Left ventricle myocardium inferior (tissue), 1 donor: ENCODE measurements at places on chromosomes 16 and 17. TPM values are rescaled to one million over a fixed set of nuclear protein-coding genes. Genes with fewer than 3 reads are reported as not detected.

GRCh38 chr16:28524681-28525171 lies 14.0 kb downstream of the NUPR1 start:
- no peak for DNase-seq
- H3K4me1 ChIP-seq: peaks cover 11% of the 10 kb centered on the region
- H3K27ac ChIP-seq: no peak overlapping the region
- H3K27me3 ChIP-seq: no peaks in the 10 kb centered on the region

- H3K4me1 ChIP-seq: peaks cover 67% of the 10 kb centered on the region
- peak overlapping the region; percentile 83 for H3K27ac ChIP-seq
- H3K27me3 ChIP-seq: no peaks in the 10 kb centered on the region
Observed at GRCh38 chr17:43399839-43400328, 1.1 kb downstream of the ARL4D start.

ENO3 gene
- total RNA-seq: 827 TPM

DNA sequence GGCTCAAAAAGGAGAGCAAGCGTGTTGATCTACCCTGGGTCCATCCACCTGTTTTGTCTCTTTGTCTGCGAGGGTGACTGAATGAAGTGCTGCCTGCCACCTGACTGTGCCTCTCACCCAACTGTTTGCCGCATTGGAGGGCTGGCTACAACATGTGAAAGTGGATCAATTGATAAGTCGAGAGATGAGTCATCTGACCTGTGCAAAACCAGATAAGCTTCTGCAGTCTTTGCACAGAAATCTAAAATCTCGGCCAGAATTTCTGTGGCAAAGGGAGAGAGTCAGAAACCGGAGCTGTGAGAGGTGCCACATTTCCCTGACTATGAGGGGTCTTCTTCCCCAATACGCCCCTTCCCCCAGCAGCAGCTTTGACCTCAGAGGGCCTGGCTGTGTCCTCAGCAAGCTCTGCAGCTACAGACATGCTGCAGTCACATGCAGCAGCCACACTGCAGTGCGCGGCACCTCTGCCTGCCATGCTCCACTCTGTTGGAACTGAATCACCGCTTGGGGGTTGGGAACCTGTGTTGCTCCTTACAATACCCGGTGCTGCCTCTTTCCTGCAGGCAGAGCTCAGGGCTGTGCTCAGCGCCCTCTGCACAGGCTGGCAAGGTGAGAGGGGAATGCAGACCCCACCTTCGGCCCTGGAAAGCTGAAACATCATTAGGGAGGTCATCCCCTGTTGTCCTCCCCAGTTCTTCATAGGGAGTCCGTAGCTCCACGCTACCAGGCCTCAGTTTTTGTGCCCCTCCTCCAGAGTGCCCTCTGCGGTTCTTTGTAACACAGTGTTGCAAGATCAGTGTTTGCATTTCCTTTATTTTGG lies 16.2 kb upstream of the HAS3 start:
- peak overlapping the region; percentile 22 for H3K27ac ChIP-seq
- DNase-seq: no peak
- peaks cover 4% of the 10 kb centered on the region for H3K27me3 ChIP-seq
- no peak overlapping the region for H3K4me3 ChIP-seq

MYCBPAP gene
- 0.82 TPM for total RNA-seq

- H3K36me3 ChIP-seq: no peaks in the 10 kb centered on the region
- H3K4me1 ChIP-seq: peaks cover 6% of the 10 kb centered on the region
- no peak overlapping the region for H3K27ac ChIP-seq
- H3K27me3 ChIP-seq: peaks cover 7% of the 10 kb centered on the region
Observed at GRCh38 chr16:67975321-67976105, 4.8 kb downstream of the DPEP3 start.

DNA sequence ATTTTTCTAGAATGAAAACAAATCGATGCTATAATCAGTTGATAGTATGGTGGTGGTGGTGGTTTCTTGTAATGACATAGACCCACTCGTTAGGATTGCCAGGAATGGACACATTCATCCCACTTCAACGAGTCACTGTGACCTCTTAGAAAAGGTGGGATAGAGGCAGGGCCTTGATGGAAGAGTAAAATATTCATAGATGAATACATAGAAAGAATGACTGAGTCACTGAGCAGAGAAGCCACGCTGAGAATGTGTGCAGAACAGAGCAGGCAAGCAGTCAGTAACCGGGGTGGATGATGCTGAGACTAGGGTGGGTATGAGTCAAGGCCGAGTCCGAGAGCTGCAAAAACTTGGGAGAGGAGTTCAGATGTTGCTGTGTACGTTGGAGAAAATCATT lies 129.9 kb downstream of the PITPNC1 start:
- no peaks in the 10 kb centered on the region for H3K36me3 ChIP-seq
- DNase-seq: no peak
- H3K4me1 ChIP-seq: peaks cover 25% of the 10 kb centered on the region
- no peak overlapping the region for H3K4me3 ChIP-seq
- H3K27me3 ChIP-seq: no peaks in the 10 kb centered on the region
- H3K27ac ChIP-seq: no peak overlapping the region

DNA sequence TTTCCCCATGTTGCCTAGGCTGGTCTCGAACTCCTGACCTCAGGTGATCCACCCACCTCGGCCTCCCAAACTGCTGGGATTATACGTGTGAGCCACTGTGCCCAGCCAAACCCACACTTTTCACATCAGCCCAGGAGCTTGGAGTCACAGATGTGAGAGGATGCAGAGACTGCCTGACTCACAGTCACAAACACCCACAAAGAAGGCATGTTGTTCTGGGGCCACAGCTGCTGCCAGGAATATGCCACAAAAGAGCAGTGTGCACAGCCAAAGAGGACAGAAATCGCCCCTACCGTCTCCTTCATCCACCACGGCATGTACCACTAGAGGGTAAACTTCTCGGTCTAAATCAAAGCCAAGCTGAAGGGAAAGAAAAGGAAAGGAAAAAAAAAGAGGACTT lies 25.1 kb upstream of the FOXJ1 start:
- DNase-seq: no peak
- no peaks in the 10 kb centered on the region for H3K27me3 ChIP-seq
- H3K4me3 ChIP-seq: no peak overlapping the region
- H3K4me1 ChIP-seq: no peaks in the 10 kb centered on the region
- H3K27ac ChIP-seq: no peak overlapping the region
